Activated naive CD8-positive, alpha-beta T cell treated with anti-CD3 and anti-CD28 coated beads for 36 hours (primary cell): ENCODE measurements at places on chromosomes 6 and 20. TPM values are rescaled to one million over a fixed set of nuclear protein-coding genes. Genes with fewer than 3 reads are reported as not detected.

The SEMG1 gene
- total RNA-seq: not detected

The C6orf132 gene
- 0.18 TPM for total RNA-seq

The TRIM10 gene
- not detected for total RNA-seq

The POU5F1 gene
- total RNA-seq: not detected

The HTR1E gene
- not detected for total RNA-seq

The STAU1 gene
- 72.6 TPM for total RNA-seq

The SLC22A2 gene
- total RNA-seq: not detected

The KCNK16 gene
- not detected for total RNA-seq

The PROKR2 gene
- not detected for total RNA-seq

The SLC17A5 gene
- total RNA-seq: 4.1 TPM

The XKR7 gene
- 0.04 TPM for total RNA-seq

The TTLL9 gene
- total RNA-seq: not detected

The KHDRBS2 gene
- not detected for total RNA-seq

The PAX1 gene
- total RNA-seq: not detected

The RAD21L1 gene
- total RNA-seq: not detected

The LY6G6D gene
- not detected for total RNA-seq

The HCRTR2 gene
- total RNA-seq: not detected

The NKAIN4 gene
- not detected for total RNA-seq

The RPP40 gene
- total RNA-seq: 20.6 TPM

The PTPRK gene
- 18.0 TPM for total RNA-seq

The PTGIS gene
- total RNA-seq: 0.08 TPM

The MAN1A1 gene
- 22.6 TPM for total RNA-seq

The ZNF341 gene
- 3.7 TPM for total RNA-seq

The ARFGAP1 gene
- 62.5 TPM for total RNA-seq

The RHAG gene
- total RNA-seq: not detected

The WFDC2 gene
- 0.98 TPM for total RNA-seq

The CLPSL1 gene
- not detected for total RNA-seq

The GNRH2 gene
- 1.1 TPM for total RNA-seq

The C20orf141 gene
- not detected for total RNA-seq

The TMEM239 gene
- total RNA-seq: not detected

The TSHZ2 gene
- total RNA-seq: 0.54 TPM
